HT-29 (cell line): ENCODE measurements at places on chromosomes 4 and X. TPM values are rescaled to one million over a fixed set of nuclear protein-coding genes. Genes with fewer than 3 reads are reported as not detected.

DNA sequence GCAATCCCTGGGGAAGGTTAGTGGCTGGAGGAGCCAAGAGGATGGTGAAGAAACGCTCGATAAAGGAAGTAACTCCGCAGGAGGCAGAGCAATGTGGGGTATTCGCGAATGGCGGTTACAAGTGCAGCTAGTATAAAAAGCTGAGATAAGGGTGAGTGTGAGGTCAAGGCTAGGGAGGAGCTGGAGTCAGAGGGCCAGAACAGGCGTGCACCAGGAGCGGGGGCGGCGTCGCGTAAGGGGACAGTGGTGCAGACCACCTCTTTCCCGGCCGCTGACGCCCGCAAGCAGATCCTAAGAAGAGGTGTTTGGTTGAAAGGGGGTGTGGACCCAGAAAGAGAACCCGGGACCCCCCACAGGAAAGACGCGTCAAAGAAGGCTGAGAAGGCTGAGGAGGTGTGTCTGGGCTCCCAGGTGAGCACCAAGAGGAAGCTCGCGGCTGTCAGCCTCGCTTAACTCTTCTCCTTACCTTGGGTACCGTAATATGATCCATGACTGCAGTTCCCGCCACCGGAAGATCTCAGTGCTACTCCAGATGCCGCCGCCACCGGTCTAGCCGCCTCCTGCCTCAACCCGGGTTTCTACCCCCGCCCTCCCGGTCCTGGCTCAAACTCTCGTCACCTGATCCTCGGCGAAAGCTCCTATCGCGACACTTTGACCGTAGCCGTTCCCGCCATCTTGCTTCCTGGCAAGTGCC, at the start of gene MTMR8:
TSS of gene MTMR8 (minus strand) at position 579 of the 694 bp plus-strand sequence. CDS start at position 490, 89 bp downstream.
- peak; percentile 73 for DNase-seq

DNA sequence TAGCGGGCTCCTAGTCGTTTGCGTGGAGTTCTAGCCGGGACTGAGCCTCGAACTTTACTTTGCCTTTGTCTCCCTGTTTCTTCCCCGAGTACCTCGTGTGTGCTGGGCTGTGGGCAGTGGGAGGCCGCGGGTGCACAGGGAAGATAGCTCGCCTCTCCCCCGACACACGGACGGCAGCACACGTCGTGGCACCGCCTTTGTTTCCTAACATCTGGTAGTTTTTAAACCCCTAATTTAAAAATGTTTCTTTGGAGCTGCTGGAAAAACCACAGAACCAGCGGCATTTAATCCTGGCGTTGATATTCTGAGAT, 866 bp downstream of the RBM46 start:
- DNase-seq: no peak

DNA sequence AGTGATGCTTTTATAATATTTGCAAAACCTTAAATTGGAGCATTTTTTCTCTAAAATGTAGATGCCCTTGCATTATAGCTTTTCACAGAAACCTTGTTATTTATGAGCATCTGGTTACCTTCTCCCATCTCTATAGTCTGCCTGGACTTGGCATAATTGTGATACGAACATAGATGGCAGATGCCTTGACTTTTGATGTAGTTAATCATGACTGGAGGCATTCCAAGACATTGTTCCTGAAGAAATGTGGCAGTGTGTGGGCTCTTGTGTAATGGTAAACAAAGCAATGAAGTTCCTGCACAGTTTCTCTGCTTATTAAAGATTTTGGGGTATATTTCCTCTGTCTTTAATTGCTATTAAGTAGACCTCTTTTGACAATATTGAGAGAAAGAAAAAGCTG, 500.1 kb downstream of the PCDH19 start:
- DNase-seq: no peak

DNA sequence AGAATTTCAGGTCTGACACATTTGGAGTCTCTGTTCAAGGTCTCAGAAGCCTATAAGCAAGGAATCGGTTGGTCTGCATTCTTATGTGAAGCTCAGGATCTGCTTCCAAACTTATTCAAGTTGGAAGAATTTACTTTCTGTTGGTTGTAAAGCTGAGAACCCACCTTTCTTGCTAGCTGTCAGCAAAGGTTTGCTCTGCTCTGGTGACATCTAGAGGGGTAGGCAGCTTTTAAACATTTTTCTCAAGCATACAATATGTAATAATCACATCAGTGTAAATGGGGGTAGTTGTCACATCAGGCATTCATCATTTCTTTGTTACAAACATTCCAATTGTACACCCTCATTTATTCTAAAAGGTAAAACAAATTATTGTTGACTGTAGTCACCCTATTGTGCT, 935.2 kb downstream of the TRAM1L1 start:
- peak; percentile 7 for DNase-seq

- DNase-seq: no peak
Measured at GRCh38 chrX:2596045-2596444, 95.0 kb upstream of the CD99 start.

Gene MANBA
- total RNA-seq: 18.9 and 23.2 TPM in 2 replicates

Gene ANXA10
- total RNA-seq: 50.8 and 66.4 TPM in 2 replicates

Gene NR0B1
- total RNA-seq: not detected in 2 replicates
